ENCODE measurements at places on chromosomes 16 and 17.

DNA sequence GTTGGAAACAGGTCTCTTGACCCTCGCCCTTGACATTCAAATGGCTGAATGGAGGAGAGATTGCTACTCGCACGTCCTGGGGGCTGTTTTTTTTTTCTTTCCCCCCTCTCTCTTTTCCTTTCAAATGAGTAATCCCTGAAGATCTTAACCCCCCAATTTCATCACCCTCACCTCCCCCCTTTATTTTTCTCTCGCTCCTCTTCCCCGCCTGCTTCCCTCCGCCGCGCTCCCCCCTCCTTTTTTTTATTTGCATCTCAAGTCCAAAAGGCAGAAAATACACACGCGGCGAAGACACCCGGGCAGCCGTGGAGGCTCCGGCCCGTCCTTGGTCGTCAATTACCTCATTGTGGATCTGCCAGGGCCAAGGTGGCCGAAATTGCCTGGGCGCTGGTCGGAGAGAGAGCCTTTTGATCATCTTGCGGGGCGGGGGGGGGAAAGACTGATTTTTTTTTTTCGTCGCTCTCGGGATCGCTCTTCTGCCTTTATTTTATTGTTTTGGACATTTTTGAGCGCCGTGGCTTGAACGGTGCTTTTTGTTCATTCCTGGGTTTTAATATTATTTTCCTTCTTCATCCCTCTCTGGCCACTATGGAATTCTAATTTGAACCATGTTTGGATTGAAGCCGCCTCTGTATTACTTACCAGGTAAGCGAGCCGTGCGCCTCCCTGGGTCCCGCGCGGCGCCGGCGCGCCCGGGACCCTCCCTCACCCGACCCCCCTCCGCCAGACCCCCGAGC lies 57.2 kb upstream of the GSE1 start:
- DNase-seq = peak; percentile 57

- DNase-seq = peak; percentile 61
Observed at GRCh38 chr17:489758-490329, 137.2 kb upstream of the RPH3AL start.

DNA sequence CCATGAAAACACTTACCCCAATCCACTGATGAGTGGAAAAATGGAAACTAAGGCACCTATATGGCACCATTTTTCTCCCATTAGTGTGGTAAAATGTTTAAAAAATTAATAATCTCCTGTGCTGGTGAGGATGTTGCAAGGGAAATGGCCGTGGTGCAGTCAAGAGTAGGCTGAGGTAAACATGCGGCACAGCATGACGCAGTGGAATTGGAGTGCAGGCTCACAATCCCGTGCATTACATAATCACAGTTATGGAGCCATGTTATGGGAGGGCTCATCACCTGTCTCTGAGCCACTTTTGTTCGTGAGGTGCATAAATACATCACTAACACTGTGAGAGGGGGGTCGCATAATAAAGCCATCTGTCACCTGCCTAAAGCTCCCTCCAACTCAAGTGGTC lies 164.4 kb upstream of the XYLT1 start:
- no peak for DNase-seq

DNA sequence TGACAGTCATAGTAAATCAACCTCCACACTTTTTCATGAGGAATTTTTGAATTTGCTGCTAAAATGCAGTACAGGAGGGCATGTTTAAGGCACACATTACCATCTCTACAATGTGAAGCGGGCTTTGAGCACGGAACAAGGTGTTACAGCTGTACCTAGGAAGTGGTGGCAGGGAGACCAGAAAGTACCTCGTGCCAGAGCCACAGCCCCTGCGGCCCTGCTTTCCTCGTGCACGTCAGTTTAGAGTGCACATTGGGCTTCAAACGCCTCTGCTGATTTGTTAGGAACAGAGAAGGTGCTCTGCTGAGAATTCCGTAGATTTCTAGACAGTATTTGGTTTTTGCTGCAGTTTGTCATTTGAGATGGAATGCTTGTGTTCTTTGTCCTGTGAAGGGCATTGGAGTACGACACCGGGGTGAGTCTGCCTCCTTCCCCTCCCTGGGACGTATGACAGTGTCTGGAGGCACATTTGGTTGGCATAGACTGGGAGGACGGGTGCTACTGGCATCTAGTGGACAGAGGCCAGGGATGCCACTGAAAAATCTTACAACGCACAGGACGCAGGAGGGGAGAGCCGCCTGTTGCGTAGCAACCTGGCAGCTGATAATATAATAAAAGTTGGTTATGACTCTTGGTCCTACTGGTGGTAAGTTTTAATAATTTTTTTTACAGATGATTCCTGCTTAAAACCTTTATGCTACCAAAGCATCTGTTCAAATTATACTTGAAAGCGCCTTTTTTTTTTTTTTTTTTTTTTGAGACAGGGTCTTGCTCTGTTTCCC lies 9.1 kb downstream of the FOXK2 start:
- DNase-seq = peak; percentile 49

- DNase-seq = no peak
Observed at GRCh38 chr16:89847051-89847939, 19.0 kb downstream of the SPIRE2 start.

- DNase-seq = no peak
Observed at GRCh38 chr17:71142333-71142732, 973.0 kb downstream of the KCNJ2 start.

- DNase-seq = no peak
Observed at GRCh38 chr16:50235581-50235980, 30.8 kb upstream of the ADCY7 start.

- DNase-seq = peak; percentile 95
Observed at GRCh38 chr16:84718-85406, 6.8 kb downstream of the MPG start.

- no peak for DNase-seq
Observed at GRCh38 chr17:62732125-62732524, 76.0 kb downstream of the MARCHF10 start.

DNA sequence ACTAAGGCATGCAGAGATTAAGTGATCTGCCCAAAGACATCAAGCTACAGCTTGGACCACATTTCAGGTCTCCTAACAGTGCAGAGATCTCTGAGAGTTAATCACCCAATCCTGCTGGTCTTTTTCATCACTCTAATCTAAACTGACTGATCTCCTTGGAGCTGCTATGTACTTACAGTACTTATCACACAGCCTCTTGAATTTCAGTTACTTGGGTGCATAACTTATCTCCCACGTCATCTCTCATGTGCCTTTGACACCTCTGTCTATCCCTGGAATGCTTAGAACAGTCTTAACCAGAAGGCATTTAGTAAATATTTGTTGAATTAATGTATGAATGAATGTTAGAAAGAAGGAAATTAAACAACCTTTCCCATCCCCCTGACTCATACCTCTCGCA lies 139.0 kb downstream of the SNX11 start:
- no peak for DNase-seq

DNA sequence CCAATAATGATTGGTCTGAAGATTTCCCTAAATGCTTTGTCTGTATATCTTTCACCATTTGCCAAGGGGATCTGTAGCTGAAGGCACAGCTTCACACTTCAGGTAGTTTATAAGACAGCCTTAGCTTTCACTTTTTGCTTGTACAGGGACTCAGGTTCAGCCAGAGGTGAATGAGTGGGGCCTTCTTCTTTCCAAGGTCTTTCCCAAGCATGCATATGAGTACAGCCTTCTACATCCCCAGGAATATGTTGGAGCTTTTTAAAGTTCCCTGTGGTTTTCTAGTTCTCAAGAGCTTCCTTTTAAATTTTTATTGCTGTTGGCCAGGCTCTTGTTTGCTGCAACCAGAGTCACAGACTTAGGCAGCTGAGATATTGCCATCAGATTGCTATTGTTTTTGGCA lies 17.9 kb upstream of the SPDYE4 start:
- no peak for DNase-seq

GRCh38 chr16:4011940-4012629 lies 104.2 kb downstream of the ADCY9 start:
- no peak for DNase-seq

DNA sequence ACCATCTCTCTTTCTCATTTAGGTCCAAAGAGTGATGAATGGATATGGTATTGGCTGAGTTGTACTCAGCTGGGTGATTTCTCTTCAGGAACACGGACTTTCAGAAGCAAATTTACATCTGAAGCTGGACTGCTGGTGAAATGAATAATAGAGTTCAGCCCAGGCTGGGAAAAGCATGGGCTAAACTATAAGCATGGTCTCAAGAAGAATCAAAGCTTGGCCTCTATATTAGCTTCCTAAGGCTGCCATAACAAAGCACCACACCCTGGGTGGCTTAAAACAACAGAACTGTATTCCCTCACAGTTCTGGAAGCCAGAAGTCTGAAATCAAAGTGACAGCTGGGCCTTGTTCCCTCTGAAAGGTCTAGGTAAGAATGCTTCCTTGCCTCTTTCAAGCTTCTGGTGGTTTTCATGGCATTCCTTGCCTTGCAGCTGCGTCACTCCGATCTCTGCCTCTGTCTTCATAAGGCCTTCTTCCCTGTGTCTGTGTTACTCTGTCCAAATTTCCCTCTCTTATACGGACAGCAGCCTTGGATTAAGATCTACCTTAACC lies 89.8 kb upstream of the CES5A start:
- no peak for DNase-seq

GRCh38 chr17:2580151-2580550 lies 13.3 kb upstream of the PAFAH1B1 start:
- DNase-seq = no peak

DNA sequence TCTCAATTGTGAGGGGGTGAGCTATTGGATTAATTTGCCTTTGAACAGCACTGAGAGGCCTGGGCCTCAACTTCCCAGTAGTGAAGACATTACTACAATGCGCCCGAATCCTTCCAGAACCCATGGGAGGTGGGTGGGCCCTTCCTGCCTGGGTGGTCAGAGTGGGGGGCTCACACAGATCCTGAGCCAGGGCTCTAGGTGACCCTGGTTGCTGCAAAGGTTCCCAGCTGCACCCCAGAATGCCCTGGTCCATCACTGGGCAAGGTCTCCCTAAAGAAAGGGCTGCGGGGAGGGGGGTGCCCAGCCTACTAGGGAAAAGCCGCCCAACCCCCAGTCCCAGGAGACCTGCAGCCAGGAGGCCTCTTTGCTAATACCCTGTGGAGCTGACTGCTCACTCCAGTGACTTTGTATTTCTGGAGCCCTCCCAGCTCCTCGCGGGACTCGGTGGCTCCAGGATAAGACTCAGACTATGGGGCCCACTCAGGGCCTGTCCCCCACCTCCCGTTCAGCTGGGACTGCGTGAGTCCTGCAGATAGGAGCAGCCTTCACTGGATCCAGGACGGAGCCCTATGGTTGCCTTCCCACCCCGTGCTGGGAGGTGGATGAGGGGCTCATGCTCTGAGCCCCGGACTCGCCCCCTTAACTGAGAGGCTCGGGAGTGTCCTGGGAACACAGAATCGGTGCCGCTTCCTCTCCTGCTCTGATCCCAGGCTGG lies 40.2 kb downstream of the SLC7A5 start:
- no peak for DNase-seq

- no peak for DNase-seq
Observed at GRCh38 chr17:44922746-44923470, 7.6 kb upstream of the GFAP start.

DNA sequence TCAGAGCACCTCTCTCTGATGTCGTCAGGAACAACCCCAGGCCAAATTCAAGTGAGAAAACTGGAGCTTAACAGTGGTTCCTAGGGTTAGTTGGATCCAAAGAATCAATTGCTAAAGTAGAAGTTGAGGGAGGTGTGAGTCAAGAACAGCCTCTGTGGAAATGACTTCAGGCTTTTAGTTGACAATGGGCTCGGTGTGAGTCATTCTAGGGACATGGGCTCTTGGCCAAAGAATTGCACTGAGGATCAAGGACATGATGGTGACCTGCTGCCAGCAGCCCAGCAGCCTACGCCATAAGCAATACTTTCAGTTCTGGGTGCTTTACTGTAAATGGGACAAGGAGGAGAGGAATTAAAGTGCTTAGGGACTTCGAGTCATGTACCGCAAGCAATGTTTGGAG lies 32.1 kb upstream of the SMURF2 start:
- DNase-seq = no peak

GRCh38 chr17:61235001-61235826 lies 164.4 kb upstream of the TBX2 start:
- DNase-seq = no peak

DNA sequence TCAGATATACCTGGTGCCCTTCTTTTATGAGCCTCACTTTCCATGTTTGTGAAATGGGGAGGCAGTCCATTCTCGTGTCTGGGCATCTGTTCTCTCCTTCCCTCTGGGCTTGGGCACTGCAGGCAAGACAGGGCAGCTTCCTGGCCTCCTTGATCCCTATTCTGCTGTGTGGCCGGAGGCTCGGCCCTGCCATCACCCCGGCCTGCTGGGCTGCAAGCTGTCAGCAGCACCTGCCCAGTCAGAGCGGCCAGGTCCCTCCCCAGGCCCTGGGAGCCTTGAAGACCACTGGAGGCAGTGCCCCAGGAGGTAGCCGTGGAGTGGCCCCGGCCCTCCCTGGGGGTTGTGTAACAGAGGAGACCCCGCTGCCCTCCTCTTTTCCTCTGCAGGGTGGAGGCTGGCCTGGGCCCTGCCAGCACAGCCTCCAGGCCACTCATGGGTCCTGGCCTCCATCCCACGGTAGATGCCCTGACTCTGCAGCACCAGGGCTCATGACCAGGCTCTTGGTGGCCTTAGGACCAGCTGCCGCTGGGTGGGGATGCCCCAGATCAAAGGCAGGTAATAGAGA lies 9.2 kb downstream of the KCNJ12 start:
- DNase-seq = no peak

DNA sequence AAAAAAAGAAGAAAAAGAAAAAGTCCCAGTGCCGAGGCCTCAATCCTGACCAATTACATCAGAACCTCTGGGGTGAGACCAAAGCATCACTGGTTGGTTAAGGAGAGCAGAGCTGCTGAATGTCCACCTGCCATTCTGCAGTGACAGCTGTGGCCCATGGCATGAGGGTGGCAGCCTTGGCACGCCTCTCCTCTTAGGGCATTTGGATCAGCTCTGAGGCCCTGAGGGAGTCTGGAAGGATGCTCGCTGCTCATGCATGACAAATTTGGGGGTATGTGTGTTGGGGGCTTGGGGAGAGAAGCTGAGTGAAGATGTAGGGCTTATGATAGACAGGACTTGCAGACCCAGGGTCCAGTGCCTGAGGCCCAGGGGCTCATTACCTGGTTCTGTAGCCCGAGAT lies 26.3 kb downstream of the MYLK3 start:
- no peak for DNase-seq

GRCh38 chr17:1177016-1177700 lies 2.6 kb downstream of the ABR start:
- DNase-seq = peak; percentile 53

DNA sequence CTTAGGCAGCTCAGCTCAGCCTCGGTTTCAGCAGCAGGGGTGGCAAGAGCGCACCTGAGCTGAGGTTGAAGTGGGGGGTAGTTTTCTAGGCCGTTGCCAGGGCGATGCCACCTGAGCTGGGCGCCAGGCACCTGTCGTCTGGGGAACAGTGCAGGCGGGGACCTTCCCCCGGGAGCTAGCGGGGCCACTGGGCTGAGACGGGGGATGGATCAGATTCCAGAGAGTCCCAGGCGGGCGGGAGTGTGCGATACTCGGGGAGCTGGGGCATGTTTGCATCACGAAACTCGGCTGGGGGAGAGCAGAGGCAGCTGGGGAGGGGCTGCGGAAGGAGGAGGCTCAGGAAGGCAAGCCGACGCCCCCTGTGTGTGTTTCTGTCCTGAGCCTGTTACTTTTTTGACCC lies 477 bp upstream of the CLDN9 start:
- DNase-seq = no peak

All from AG08396 (cell line).